ENCODE measurements at places on chromosomes 7 and 10.
A peak's percentile ranks its signal among the peaks of the same experiment; 100 is the strongest.

GRCh38 chr7:129052441-129052840 is 2.5 kb downstream of the TNPO3 start:
- DNase-seq: no peak

- no peak for DNase-seq
These were observed 55.4 kb upstream of the SEC61G start for GRCh38 chr7:54814401-54814800.

- no peak for DNase-seq
These were observed 162.9 kb upstream of the CELF2 start for GRCh38 chr10:10854725-10855124.

DNA sequence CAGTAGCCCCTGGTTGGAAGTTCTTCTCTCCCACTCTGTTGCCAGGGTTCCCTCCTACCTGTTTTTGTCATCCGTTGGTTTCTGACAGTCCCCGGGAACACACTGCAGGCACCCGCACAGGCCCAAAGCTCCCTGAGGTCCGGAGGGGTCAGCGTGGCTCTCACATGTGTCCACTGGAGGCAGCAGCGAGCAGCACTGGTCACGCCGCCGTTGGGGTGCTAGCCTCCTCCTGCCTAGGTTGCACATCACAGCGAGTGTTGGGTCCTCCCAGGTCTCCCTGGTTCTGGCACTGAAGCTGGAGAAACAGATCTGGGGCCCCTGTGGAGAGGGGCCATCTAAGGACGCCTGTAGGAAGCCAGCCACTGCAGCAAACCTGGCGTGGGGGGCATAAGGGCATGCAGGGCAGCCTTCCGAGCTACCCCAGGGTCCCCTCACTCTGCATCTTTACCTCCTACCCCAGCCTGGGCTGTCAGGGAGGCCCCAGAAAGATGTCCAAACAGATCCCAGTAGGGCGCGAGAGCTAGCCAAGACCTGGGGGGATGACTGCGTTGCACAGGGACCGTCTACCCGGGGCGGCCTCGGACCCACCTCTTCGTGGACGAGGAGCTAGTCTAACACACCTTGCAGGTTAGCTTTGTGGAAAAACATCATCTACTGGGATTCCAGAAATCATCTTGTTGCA is 28.9 kb downstream of the LRRC27 start:
- peak; percentile 48 for DNase-seq
